Activated CD4-positive, alpha-beta T cell treated with anti-CD3 and anti-CD28 coated beads for 24 hours (primary cell): ENCODE measurements at places on chromosomes 6 and 20.

DNA sequence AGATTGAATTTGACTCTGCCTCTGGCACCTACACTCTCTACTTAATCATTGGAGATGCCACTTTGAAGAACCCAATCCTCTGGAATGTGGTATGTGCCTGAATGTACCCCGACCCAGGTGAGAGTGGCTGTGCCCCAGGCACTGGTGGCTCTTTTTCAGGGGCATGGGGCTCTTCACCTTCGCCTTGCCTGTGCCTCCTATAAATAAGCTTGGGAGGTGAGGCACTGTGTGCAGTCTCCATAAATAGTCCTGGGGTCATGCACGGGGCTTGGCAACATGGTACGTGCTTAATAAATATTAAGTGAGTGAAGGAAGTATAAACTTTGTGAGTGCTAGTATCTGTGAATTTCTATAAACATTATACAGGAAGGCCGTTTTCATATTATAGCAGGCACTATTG is 33.0 kb downstream of the GHRH start:
- DNase-seq, result no peak

DNA sequence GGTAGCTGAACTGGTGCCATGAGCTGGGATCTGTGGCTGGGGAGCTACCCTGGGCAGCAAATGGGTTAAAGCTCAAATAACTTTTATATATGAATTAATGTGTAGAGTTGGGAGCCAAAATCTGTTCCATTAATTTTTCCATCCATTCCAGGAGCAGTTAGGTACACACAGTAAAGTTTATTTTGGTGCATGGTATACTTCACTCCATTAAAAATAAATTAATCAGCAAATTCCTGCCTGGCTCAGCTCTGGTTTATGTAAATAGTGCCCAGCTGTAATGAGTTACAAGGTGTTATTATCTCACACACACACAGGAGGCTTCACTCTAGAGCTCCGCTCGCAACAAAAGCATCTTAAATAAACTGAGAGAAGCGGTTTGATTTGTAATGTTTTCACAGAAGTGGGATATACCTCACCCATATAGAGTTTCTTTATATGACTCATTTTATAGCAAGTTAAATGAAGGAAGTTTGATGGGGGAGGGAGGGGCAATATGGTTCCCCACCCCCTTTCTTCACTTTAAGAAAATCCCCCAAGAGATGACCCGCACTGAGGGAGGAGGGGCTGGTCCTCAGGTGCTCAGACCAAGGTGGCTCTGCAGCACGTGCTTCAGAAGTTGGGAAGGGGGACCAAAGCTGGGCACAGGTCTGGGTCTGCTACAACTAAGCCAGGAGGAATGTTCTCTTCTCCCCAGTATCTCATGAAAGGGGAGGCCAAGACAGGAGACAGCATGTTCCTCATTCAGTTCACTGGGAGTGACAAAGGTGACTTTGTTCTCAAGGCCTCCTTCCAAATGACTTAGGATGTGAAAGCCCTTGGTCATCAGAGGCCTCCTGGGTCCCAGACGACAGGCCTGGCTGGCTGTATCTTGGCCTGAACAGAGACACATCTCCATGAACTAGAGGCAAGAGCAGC is 10.5 kb upstream of the FAM83C start:
- DNase-seq, result no peak

GRCh38 chr6:73372516-73372915 is 2.8 kb upstream of the OOEP start:
- no peak for DNase-seq

DNA sequence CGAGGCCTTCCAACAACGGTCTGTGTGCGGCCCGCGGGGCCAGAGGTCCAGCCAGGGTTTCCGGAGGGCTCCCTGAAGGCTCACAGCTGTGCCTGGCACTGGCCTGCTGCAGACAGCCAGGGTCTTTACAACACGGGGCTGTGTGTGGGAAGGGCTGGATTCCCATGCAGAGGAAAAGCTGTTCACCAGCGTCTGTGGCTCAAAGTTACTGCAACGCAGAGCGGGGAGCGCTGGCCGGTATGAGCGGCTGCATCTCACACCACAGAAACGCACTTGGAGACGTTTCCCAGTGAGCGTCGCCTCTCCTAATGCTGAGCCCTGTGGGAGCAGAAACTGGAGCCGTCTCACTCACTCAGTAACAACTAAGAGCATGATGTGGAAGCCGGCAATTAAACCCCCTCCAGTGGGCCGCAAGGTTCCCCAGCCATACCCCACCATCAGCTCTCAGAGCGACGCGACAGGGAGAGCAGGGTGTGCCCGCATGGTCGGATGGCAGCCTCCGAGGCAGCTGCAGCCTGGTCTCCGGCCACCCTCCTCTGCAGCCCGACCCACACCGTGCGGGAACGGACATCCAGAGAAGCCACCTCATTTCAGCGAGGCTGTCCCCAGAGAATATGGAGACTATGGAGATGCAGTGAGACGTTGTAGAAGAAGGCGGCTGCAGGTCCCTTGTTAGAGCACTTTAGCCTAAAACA is 42.6 kb downstream of the DLL1 start:
- no peak for DNase-seq

- no peak for DNase-seq
Observed at GRCh38 chr6:111503194-111503593, 20.2 kb upstream of the REV3L start.

DNA sequence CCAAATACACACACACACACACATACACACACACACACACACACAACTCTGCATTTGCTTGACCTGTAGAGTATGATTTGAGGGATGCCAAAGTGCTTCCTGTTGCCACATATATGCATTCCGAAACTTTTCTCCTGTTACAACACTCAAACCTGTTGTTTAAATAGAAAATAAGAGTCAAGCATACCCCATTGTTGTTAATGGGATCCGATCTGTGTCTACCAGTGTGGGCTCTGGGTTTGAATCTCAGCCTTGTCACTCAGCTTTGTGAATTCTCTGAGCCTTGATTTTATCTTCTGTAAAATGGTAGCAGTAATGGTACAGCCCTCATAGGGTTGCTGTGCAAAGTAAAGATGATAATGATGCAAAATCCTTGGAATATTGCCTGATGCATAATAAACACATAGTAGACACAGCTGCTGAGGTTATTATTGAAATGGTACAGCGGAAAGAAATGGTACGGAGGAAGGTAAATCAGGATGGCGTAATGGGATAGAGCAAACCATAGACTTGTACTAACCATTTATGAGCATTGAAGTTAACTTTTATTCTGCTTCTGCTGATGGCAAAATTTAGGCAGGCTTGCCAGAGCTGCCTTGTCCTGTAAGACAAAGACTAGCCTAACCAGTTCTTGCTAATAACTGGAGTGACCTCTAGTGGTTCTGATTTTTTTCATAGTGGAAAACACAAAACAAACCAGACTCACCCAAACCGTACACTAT is 113.5 kb upstream of the PHACTR1 start:
- no peak for DNase-seq

DNA sequence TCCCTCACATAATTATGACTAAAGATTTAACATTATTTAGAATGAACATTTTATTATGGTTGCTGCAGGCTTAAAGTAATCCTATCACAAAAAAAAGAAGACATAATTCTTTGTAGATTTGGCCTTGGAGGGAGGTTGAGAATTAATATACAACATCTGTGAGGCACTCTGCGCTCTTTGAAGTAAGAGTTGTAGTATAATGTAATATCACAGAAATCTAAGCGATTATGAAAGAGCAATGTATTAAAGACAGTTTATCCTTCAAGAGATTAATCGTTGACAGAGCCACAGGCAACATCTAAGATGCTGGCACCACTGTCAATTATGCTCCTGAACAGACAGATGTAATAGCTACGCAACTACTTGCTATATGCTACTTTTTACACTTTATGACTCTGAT is 946.8 kb downstream of the GRIK2 start:
- DNase-seq, result no peak

DNA sequence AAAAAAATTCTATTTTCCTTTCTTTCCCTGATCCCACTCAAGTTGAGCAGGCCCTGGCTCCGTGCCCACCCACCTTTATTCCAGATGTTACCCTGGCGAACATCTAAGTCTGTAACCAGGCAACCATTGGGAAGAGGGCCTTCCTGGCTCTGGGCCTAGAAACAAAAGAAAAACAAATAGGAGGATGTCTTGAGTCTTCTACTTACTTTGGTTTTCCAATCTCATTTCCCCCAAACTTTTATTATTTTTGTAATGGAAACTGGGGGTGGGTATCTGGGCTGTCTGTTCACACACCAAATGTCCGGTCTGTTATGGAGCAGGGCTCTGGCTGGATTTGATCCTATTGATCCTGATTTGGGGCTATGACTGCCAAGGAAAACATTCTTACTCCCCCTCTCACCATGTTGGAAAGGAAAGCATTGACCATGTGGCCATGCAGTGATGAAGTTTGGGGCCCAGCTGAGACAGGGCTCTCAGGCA is 744.1 kb downstream of the DHX35 start:
- no peak for DNase-seq

DNA sequence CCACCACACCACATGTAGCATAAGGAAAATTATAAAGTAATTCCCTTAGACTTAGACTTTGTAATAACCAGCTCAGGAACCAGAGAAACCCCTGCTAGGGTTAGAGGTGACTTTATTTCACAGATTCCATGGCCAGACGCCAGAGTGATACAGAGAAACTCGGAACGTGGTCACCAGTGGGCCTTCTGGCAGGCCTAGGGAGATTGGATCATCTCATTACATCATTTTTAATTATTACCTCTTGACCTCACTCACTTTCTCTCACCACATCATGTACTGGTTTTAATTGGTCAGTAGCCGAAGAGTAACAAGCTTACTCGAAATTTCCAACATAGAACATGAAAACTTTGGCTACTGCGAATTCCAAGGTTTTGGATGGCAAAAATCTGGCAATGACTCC is 72.9 kb downstream of the BMP6 start:
- no peak for DNase-seq

DNA sequence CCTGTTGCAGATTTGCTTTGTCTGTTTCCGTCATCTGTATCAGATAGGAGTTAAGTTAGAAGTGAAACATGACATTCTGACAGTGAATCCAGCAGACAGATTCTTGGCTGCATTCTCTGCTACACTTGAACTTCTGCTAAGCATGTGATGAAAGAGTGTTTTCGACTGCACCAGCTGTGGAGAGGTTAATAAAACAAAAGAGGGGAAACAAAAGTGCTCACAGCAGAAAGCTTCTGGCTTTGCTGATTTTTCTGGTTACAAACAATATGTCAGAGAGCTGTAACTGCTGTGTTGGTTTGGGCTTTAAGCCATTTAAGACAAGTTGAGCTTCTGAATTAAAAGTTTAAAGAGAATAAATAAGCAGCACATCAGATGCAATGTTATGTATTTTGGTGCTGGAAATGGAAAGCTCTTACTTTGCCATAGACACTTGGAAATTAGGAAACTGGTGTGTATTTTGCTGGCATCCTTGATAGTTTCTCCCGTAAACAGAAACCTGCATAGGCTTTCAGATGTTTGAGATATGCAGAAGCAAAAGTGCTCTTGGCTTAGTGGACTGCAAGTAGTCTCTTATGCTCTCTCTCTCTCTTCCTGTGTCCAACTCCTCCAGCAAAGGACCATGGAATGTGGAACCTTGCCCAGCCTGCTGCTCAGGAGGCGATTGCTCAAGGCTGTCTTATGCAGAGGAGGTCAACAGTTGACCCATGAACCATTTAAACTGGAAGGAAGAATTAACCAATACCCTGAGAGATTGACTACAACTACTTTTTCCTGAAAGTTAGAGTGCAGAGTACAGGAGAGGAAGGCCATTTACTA is 104.9 kb downstream of the RPS12 start:
- DNase-seq, result no peak

DNA sequence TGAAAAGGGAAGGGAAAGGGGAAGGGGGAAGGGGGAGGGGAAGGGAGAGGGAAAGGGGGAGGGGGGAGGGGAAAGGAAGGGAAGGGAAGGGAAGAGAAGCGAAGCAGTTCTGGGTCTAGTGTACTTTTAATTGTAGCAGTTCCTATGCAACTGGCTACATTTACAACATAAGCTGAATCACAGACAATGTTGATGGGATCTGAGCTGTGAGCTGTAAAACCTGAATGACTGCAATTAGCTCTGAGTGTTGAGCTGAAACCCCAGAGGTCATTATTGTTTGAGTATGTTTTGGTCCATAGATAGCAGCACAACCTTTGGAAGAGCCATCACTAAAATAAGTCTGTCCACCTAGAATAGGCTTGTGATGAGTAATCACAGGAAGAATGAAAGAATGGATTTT is 7.2 kb upstream of the ABHD12 start:
- DNase-seq, result no peak

GRCh38 chr6:98471444-98471843 is 362.9 kb upstream of the POU3F2 start:
- DNase-seq, result no peak

DNA sequence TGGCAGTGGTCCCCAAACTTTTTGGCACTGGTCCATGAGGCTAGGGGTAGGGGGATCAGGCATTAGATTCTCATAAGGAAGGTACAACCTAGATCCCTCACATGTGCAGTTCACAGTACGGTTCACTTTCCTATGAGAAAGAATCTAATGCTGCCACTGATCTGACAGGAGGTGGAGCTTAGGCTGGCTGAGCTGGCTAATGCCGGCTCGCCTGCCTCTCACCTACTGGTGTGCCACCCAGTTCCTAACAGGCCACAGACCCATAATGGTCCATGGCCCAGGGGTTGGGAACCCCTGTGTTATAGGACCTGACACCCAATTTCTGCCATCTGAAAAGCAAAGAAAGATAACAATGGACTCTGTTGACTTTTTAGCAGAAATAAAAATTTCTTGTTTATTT is 199.6 kb downstream of the GMPR start:
- DNase-seq, result no peak

DNA sequence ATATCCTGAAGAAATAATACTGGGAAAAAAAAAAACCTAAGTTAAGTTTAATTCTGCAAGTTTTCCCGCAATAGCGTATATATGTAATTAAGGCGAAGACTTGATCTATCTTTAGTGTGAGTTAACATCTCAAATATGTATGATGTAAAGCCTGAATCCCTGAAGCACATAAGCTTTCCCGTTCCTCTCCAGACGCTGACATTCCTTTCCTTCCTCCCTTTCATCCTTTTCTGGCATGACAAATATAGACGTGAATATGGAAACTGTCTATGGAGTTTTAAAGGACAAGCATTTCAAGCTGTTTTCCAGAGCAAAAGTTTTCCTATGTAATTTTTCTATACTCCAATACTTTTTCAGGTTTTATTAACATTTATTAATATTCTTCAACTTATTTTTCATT is 637.0 kb downstream of the COL12A1 start:
- no peak for DNase-seq

DNA sequence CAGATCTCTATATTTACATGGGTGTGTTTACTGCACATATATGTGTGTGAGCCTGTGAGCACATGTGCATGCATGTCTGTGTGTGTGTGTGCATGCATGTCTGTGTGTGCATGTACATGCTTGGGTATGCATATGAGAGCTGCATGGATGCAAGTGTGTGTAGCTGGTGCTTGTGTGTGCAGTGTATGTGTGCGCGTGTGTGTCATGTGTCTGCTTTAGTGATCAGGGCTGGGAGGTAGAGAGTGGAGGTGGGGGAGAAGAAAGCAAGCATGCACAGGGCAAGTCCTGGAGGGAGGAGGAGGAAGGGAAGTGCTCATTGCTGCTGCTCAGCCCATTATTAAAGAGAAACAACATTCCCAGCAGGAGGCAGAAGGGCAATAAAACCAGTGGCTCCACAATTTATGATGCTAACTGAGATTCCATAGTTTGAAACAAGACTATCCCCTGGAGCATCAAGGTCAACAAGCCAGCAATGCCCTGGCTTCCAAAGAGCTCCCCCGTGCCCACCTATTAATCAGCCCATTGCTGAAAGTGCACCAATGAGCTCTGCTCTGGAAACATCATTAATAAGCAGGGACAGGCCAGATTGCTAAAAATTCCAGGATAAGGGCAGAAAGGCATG is 414.0 kb downstream of the MAFB start:
- DNase-seq, result no peak
